CD4-positive, alpha-beta T cell treated with Interleukin-21 for 1 hour (primary cell): ENCODE measurements at places on chromosomes 13 and 19.

DNA sequence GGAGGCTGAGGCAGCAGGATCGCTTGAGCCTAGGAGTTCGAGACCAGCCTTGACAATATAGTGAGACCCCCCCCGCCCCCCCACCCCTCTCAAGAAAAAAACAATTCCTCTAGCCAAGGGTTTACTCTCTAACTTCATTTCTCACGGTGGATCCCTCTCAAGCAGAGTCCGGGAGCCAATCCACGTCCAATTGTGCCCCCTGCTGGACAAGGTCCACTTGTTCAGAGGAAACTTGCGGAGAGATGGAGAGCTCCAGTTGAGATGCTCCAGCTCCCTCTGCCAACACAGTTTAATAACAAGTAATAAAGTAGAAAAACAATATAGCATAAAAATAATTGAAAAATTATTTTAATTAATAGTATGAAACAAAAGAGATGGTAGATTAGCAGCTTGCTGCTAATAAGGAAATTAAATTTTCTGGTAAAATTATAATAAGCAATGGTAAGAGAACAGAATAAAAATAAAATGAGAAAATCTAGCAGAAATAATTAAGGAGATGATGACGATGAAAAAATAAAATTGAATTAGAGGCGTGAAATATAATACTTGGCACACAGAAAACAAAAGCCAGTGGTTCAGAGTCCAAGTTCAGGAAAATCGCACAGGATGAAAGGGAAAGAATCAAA, 14.5 kb upstream of the SIGLEC14 start:
- DNase-seq = peak; percentile 48

DNA sequence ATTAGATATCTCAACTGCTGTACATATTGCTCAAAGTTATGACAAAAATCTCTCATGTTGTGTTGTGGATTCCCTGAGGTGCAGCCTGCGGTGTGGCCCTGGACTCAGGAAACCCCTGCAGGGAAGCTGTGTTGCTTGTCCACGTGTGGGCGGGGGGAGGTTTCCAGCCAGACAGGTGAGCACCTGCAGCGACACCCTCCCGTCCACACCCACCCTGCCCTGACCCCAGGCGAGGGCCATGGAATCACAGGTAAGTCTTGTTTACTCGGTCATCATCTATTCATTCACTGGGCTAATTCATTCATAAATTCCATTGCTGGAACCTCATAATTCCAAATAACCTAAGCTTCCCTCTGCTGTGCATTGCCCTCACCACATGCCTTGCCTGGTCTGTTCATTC, 14.1 kb downstream of the PLPP2 start:
- DNase-seq = no peak

DNA sequence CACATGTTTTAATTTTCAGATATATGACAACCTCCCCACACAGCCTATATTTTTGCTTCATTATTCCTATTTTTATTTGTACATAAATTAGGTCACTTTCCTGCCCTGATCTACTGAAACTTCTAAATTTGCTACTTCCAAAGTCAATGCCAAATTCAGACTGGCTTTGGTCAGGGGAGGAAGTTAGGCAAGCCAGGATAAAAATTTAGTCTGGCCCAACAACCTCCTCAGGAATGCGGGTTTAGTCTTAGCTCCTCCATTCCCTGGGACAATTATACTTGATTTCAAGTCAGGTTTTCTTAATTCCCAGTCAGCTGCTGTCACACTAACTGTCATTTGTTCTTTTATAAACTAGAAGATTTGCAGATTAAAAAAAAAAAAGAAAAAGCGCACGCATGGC, 84.3 kb downstream of the TM9SF2 start:
- DNase-seq = no peak

- DNase-seq = no peak
Measured at GRCh38 chr19:17739121-17739875, 12.0 kb upstream of the FCHO1 start.

GRCh38 chr19:44202470-44202869, 9.9 kb upstream of the ZNF227 start:
- no peak for DNase-seq

- no peak for DNase-seq
Measured at GRCh38 chr13:111475488-111475887, 155.0 kb downstream of the TEX29 start.

DNA sequence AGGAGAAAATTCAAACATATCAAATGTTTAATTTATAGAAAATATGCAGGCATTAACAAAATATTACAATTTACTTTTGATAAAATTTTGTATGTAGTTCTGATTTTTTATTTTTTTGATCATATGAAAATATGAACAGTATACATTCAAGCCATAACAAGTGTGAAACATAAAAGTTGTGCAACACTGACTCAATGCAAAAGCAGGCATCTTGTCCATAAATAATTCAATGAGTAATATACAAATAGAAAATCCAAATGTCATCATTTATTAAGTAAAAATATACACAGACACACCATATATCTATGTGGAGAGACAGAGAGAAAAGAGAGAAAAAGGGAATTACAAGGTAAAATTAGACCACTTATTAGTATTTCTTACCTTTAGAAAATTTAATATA, 1183.9 kb downstream of the SLITRK1 start:
- no peak for DNase-seq

DNA sequence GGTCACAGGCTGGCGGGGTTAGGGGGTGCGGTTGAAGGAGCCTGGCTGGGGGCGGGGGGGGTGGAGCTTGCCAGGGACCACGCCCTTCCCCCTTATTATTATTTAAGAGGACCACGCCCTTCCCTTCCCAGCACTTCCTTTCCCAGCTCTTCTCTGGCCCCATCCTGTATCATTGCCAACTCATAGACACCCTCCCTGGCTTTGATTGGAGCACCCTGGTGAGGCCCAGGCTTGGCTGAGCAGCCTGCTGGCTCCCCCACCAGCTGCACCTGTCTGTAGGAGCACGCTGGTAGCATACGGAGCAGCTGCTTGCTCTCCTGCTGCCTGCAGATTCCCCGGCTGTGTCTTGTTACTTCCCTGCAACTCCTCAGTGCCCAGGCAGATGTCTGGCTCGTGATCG, 62.5 kb upstream of the PDX1 start:
- no peak for DNase-seq

DNA sequence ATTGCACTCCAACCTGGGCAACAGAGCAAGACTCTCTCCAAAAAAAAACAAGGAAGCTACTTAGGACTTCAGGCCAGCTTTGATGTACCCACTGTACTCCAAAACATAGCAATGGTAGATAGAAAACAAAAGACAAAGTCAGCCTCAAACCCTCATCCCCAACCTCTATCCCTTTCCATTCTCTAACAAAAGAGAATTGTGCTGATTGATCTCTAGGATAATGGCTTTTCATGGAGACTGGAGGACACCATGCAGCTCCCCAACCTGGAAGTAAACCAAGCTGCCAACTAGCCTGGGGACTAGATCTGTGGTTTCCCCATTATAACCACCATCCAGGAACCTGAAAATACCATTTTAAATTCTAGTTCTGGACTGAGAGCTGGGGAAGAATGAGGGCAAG, 4.3 kb upstream of the ZDHHC20 start:
- no peak for DNase-seq

- DNase-seq = no peak
Measured at GRCh38 chr19:45778010-45778661, 4.2 kb downstream of the DMPK start.

DNA sequence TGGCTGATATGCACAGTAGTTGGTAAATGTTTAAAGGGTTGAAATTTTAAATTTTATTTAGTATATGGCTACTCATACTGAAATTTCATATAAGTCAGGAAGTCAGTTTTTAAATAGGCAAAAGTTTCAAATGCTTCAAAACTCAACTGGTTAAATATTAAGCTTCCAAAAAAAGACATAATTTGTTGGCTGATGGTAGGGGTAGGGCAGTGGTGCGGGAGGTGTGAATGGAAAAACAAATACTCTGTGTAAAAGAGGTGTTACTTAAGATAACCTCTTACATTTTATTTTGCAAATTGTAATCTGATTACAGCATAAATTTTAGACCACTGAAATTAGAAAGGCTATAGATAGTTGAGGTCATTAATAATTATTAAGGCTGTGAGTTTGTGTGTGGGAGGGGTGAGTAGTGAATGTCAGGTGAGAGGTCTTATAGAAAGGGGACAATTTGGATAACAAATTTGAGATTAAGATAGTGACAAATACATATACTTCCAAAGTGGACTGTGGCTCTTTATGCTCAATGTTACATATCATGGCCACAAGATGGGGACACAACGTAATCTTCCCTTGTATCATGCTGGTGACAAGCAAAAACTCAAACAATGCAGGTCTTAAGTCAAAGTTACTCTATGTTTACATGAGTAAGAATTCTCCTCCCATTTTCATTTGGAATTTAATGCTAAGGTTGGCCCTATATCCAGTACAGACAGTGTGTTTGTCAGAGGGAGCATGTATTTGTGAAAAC, 36.6 kb upstream of the OXGR1 start:
- no peak for DNase-seq

DNA sequence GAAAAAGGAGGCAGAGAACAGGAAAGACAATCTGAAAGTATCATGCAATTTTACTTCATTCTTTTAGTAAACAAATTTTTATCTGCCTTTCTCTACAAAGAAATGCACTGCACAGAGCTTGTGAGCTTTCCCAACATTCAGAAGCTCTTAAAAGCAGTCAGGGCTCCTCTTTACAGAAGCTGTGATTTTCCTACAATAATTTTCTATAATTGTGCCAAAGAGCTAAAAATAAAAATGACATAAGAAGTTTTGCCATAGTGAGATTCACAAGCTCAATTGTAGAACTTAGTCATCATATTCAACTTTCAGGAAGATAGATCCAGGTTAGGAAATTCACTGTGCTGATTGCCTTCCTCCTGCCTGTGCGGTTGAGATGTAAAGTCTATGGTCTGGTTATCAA, 341.4 kb downstream of the PCDH9 start:
- no peak for DNase-seq

DNA sequence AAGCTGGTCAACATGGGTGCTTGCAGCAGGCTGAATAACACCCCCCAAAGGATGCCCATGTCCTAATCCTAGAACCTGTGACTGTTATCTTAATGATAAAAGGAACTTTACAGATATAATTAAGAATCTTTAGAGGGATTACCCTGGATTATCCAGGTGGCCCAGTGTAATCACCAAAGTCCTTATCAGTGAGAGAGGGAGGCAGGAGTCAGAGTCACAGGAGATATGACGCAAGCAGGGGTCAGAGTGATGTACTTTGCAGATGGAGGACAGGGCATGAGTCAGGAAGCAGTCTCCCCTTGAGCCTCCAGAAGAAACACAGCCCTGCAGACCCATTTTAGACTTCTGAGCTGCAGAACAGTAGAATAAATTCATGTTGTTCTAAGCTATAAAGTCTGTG, 9.8 kb downstream of the ZNF606 start:
- no peak for DNase-seq

GRCh38 chr19:8468761-8469373, 24.1 kb downstream of the HNRNPM start:
- DNase-seq = no peak

DNA sequence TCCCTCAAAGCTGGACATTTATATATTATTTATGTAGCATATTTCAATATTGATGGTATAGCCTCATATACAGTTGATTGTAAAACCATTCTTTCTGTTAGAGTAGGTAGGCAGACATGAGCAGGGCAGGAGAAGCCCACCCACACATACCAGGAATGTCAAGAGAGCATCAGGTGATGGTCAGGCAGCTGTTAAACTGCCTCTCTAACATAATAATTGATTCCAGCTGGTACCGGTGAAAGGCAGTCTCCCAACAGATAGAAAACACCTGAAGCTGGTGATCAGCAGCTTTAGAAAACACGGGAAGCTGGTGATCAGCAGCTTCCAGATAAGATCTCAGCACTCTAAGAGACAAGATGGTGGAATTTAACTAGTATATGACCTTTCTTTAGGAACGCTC, 132.9 kb downstream of the SLITRK6 start:
- DNase-seq = no peak

GRCh38 chr13:113534236-113534860, 43.8 kb upstream of the DCUN1D2 start:
- DNase-seq = no peak

- peak; percentile 24 for DNase-seq
Measured at GRCh38 chr13:109610517-109610916, 175.9 kb downstream of the IRS2 start.

DNA sequence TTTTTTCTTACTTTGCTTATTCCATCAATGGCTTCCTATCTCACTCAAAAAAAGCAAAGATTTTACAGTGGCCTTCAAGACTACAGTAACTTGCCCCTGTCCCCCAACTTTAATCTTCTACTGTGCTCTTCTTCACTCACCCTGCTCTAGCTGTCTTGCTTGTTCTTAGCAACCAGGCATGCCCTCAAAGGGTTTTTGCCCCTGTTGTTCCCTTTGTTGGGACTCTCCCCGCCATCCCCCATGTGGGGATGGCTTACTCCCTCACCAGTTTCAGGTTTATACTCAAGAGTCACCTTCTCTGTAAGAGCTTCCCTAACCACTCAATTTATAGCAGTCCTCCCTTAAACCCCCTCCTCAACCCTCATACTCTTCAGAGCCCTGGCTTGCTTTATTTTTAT, 5.4 kb downstream of the MTMR6 start:
- no peak for DNase-seq

- no peak for DNase-seq
Measured at GRCh38 chr13:48908381-48909055, 67.2 kb upstream of the FNDC3A start.

- peak; percentile 6 for DNase-seq
Measured at GRCh38 chr13:45786293-45786920, 65.1 kb downstream of the SIAH3 start.

GRCh38 chr13:111893607-111894443, 173.1 kb upstream of the SOX1 start:
- no peak for DNase-seq

- DNase-seq = no peak
Measured at GRCh38 chr13:94305033-94305432, 174.4 kb downstream of the DCT start.

- DNase-seq = no peak
Measured at GRCh38 chr13:62280590-62280989, 864.9 kb upstream of the PCDH20 start.

DNA sequence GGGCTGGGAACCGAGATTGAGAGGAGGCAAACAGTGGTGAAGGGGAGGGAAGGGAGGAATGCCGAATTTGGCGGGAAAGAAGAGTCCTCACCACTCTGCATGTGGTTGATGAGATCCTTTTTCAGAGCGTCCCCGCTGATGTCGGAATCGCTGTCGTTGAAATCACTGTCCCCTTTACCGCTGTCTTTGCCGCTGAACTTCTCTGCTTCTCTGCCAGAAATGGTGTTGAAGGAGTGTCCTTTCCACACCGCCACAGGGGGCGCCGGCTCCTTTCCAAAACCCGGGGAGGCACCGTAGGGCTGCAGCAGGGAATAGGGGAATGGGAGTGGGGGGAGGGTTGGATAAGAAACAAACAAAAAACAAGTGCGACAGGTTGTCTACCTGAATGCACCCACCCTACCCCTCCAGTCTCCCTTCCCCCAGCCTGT, 3.1 kb downstream of the PCDH8 start:
- no peak for DNase-seq
